ENCODE measurements at places on chromosomes 11 and 22.

- no peak for DNase-seq
Measured at GRCh38 chr11:131624531-131624930, 254.1 kb downstream of the NTM start.

DNA sequence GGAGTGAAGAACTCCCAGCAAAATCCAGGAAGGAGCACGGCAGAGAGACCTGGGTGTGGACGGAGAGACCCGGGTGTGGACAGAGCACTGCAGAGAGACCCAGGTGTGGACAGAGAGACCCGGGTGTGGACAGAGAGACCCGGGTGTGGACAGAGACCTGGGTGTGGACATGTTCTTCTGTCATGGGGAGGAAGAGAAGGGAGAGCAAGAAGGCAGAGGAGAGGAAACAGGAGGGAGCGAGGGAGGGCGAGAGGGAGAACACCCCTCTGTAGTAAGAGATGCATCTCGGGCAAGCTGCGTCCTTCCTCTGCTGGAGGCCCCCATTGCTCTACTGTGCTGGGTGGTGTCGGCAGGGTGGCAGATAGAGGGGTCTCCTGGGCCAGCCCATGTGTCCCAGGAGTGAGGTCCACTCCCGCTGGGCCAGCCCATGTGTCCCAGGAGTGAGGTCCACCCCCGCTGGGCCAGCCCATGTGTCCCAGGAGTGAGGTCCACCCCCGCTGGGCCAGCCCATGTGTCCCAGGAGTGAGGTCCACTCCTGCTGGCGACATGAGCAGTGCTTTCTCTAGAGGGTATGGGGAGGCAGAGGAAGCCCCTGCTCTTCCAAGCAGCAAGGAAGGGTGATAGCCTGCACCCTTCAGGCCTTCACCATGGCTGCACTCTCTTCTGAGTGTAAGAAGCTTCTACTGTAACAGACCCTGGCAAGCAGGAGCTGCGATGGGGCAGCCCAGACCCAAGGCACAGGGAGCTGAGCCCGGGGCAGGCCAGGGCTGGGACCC is 934.2 kb downstream of the BRD1 start:
- DNase-seq = no peak

DNA sequence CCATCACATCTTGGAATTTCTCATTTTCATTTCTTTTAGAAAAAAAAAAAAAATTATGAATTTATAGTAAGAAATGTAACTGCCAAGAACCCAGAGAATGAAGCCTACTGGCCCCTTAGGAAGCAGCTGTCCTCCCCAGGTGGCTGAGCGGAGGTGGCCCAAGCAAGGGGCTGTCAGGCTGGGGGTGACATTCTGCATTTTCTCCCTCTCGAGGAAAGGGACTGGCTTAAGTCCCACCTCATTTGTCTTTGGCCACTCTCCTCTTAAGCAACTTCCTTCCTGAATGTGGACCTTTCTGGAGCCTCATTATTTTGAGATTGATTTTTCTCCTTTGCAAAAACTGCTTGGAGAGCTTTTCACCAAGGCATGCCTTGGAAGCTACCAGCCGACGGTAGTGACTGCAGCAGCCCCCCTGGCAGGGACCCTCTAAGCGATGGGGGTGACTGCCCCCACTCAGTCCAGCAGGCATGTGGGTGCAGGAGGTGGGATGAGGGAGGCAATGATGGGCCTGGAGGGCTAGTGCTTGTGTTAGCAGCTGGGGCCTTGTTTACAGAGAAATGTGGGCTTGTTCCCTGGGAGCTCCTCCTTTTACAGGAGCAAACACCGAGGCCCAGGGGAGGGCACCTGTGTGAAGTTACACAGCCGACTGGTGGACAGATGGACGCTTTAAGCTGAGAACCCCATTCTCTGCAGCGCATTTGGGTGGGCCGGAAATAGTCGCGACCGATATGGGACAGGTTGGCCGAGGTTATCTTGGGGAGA is 111.7 kb downstream of the MORC2 start:
- DNase-seq = no peak

GRCh38 chr11:94549146-94549545 is 5.4 kb downstream of the FUT4 start:
- DNase-seq = no peak

DNA sequence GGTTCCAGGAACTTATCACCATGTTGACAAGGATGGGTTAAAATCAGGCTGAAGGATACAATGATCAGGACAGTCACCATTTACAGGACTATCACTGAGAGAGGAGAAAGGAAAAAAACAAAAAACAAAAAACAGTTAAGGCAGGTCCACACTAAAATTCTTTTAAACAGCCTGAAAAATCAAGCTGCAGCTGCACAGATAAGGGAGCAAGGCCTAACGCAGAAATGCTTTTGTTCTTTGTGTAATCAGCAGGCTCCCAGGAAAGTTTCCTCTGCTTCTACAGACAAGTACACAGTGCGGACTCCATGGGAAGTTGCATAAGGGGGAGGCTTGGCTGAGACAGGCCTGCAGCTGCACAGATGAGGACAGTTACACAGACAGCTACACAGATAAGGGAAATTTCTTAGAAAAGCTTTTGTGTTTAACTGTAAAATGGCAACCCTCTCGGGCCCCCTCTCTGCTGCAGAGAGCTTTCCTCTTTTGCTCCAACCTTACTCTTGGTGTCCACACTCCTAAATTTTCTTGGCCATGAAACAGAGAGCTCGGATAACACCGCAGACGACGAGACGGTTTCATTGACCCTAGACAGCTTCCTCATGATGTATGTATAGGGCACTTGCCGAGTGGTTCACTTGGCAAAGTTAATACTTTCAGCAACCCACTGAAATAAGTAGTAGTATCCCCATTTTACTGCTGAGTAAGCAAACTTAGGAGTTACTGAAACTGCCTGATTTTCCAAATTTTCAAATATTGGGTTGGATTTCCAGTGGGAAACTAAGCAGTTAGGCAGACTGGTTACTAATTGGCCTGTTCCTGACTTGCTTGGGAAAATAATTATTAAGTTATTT is 45.5 kb downstream of the PIWIL3 start:
- DNase-seq = peak; percentile 23

DNA sequence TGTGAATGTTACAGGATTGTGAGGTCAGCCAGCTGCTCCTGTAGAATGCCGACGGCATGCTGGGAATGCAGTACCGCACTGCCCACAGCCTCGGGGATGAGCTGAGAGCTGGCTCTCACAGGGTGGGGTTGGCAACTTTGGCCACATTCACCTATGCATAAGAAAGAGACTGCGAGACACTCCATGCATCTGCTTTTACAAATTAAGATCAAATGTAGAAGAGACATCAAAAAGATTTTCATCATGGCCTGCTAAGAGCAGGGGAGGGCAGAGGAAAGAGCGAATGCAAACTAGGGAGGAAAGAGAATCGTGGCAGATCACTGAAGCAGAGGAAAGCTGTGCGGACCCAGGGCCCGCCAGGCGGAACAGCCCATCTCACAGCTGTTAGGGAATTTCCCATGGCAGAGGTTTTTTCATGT is 49.8 kb upstream of the SPATA19 start:
- no peak for DNase-seq

GRCh38 chr11:14422814-14423182 is 63.8 kb upstream of the RRAS2 start:
- DNase-seq = no peak

- peak; percentile 25 for DNase-seq
Measured at GRCh38 chr11:1397862-1398527, 8.3 kb downstream of the BRSK2 start.

DNA sequence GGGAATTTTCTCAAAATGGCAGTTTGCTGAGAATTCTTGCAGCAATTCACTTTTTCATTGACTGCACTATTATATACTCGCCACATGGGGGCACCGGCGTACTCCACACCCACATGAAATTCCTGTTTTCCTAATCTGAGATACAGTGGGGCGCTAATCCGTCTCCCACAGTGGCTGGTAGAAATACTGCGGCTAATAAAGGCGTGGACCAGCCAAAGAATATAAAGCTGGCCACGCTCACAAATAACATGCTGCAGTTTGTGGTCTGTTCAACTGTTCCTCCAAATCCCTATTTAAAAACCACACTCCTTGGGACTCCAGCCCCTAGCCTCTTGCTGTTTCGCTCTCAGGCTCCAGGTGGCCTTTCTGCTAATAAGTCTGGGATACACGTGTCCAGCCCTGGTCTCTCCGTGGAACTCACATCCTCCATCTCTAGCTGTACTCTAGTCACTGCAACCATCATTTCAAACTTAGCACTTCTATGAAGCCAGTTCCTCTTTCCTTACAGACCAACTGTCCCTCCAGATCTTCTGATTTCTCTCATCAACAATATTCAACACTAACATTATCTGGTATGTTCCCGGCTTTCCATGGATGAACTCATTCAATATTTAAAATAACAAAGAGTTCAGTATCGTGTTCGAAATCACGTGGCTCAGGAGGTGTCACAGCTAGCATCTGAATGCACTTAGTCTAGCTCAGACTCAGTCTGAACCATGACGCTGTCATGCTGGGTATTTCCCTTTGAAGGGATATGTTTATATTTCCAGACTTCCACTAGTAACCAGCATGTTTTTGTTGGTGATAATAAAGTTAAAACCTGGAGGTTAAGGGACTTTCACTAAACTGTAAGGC is 22.0 kb downstream of the TBRG1 start:
- DNase-seq = peak; percentile 12

DNA sequence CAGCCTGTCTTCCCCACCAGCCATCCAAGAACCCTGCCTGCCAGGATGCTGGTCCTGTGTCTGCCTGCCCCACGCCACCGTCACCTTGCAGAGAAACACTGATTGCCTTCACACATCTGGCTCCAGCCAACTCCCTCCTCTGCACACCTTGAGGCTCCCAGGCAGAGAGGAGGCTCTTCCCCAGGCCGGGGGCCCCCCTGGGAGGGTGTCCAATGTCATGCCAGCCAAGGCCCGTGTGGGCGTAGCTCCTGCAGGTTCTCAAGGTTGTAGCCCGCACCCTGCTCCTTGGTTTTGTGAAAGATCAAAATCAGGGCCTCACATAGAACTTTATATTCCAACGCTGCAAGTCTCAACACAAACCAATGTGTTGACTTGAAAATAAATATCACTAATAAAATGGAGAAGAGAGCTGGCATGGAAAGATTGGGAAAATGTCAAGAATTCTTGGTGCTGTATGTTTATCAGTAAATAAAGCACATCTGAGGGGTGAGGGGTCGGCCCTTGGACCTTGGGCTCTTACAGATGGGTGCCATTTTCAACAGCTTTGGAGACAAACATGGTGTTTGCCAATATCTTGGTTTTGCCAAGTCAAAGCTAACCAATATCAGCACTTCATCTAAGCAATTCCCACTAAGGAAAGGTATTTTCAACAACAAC is 6.7 kb upstream of the PPARA start:
- DNase-seq = no peak

DNA sequence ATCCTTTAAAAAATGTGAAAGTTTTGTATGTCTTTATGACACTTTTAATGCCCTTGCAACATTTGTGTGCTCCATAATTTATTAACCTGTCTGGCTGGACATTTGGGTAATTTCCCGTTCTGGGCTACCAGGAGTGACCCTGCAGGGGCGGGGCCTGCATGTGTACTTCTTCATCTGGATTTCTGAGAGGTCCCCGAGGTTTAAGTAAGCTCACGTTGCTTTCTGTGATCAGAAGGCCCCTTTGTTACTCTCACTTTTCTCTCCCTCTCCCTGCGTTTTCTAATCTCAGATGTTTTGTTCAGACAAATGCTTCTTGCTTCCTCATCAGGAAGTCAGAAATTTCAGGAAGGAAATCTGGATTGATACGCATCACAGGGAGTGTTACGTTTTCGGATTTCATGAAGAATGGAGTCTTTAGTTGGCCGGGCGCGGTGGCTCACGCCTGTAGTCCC is 78.9 kb upstream of the CRYBB3 start:
- DNase-seq = no peak

- DNase-seq = no peak
Measured at GRCh38 chr11:111269146-111269868, 23.8 kb downstream of the POU2AF2 start.

DNA sequence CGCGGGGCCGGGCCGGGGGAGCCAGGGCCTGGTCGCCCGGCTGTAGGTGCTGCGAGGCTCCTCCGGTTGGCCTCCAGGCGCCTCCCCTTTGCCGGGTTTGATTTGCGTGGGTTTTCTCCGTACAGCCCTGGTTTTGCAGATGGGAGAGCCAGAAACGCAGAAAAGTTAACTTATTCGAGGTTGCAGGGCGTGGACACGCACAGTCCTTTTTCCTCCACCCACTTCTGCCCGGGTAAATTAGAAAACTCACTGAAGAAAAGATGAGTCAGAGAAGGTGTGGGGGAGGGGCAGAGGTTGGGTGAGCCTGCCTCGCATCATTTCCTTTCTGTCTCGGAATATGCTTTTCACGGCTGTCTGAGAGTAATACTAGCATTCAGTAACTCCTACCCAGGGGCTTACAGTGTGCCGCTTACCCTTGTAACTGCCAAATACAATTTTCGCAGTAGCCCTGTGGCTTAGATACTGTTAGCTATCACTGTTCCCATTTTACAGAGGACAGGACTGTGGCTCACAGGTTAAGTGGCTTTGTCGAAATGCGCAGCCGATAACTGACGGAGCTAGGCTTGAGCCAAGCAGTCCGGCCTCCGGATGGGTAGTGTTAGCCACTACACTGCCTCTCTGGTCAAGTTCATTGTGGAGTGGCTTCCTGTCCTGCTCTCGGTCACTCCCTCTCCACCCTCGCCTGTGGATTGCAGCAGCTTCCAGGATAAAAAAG is 812 bp downstream of the FADD start:
- no peak for DNase-seq

DNA sequence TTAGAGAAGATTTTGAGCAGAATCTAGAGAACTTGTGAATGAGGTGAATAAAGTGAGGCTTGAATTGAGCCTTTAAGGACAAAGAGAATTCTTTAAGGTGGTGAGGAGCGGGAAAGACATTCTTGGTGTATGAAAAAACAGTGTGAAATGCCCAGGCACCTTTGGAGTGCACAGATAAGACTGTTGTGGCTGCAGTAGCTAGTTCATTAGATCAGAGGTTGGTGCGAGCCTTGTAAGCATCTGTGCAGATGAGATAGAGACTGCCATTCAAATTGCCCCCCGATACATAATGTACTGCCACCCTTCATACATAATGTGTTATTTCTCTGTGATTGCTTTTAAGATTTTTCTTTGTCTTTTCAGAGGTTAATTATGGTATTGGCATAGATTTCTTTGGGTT is 31.3 kb downstream of the ATXN10 start:
- DNase-seq = no peak

- DNase-seq = no peak
Measured at GRCh38 chr11:2435288-2436012, 8.9 kb downstream of the TRPM5 start.

- no peak for DNase-seq
Measured at GRCh38 chr11:35211952-35212351, 73.0 kb downstream of the CD44 start.

- DNase-seq = no peak
Measured at GRCh38 chr11:126830216-126830806, 170.3 kb downstream of the KIRREL3 start.
